ENCODE measurements at places on chromosomes 2 and 18.

GRCh38 chr18:76450452-76451395, 44.3 kb downstream of the ZNF516 start:
- DNase-seq: no peak

DNA sequence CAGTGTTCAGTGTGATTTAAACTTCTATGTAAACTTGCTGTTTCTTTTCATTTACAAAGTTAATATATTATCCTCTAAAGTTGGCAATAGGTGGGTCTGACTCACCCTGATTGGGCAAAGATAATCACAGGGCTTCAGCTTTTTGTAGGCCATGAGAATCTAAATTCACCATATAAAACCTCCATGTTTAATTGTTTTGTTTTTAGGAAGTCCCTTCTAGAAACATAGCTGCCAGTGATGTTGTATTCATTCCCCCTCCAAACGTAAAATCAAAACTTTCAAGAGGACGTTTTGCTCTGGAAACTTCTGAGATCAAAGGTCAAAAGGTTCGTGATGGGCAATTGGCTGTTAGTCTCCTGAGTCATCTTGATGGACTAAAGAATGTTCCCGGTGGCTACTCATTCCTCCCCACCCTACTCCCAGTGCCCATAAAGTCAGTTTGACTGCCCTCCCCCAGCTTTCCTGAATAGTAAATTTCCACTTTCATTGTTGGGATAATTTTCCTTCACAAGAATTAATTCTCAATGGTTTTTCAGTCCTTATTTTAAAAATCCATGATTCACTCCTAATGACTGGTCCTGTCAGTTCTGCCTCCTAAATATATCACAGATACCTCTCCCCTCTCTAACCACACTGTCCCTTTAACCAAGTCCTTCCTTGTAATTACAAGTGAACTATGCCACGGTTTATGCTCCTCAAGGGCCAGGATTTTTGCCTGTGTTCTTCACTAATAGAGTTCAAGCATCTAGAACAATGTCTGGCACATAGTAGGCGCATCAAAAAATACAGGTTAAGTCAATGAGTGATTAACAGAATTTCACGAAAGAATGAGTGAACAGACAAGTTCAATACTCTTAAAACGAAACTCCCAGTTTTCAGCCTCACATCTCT, 164.4 kb upstream of the VRK2 start:
- DNase-seq: no peak

- DNase-seq: peak; percentile 39
These were observed 48.4 kb upstream of the PIK3C3 start for GRCh38 chr18:41906528-41907146.

- no peak for DNase-seq
These were observed 24.4 kb upstream of the ERMN start for GRCh38 chr2:157349949-157350515.

GRCh38 chr2:77995161-77995560, 473.0 kb upstream of the LRRTM4 start:
- DNase-seq: no peak

DNA sequence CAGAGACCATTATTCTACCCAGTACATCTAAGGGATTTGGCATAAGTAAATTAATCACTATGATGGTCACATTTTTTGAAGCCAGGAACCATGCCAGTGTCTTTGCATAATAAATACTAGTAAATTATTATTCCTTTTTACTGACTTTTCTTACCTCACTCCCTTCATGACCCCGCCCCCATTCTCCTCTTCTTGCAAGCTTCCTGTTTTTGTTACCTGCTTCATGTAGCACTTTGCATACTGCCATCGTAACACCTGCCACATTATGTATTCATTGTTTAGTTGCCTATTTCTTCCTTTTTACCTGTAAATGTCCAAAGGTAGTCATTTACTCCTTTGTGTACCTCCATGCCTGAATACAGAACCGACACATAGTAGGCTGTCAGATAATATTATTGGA, 309.5 kb downstream of the KIAA1328 start:
- no peak for DNase-seq

- DNase-seq: no peak
These were observed 28.3 kb upstream of the FZD7 start for GRCh38 chr2:202005272-202005887.

DNA sequence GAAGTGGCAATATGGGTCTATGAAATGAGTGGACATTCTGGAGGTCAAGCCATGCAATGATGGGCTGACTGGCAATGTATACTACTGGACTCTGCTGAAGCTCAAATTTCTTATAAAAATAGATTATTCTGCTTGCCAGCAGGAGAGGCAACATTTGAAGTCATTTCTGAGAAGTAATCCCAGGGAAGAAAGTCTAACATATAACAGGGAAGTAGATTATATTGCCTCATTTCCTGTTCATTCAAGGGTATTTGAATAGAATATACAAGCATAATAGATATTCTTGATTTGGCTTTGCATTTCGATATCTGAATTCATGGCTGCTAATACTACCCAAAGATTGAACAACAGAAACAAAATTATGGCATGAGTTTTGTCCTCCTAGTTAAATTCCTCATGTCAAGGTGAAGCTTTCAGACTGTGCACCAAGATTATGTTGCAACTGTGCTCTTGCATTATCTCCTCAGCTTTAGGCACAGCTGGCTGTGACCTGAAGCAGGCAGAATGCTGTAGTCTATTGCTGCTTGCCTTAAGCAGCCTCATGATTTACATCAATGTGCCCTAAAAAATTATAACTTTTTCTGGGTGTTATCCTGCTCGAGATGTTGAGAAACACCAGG, 13.3 kb upstream of the TMX3 start:
- no peak for DNase-seq

GRCh38 chr18:44897411-44897810, 216.7 kb downstream of the SETBP1 start:
- peak; percentile 44 for DNase-seq

GRCh38 chr18:76505614-76506013, 10.6 kb upstream of the ZNF516 start:
- no peak for DNase-seq

- DNase-seq: peak; percentile 9
These were observed 762 bp upstream of the GAD1 start for GRCh38 chr2:170815746-170816503.

GRCh38 chr2:112256654-112257053, 1.8 kb upstream of the ZC3H8 start:
- DNase-seq: no peak

DNA sequence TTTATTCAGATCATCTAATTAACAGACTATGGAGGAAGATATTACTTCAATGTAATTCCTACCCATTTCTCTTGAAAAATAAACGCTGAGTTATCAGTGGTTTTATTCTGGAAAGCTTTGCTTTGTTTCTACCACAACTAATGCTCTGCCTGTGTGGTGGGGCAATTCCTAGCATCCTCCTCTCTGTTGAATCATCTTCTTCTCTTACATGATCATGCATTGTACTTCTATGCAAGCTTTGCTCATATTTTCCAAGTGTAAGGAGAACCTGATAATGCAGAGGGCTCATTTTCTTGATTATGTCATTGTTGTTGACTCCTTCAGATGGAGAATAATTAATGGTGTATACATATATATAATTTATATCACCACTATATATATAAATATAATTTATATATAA, 46.7 kb downstream of the CCDC195 start:
- no peak for DNase-seq

- DNase-seq: peak; percentile 40
These were observed 261.6 kb downstream of the NAPG start for GRCh38 chr18:10787293-10787901.

DNA sequence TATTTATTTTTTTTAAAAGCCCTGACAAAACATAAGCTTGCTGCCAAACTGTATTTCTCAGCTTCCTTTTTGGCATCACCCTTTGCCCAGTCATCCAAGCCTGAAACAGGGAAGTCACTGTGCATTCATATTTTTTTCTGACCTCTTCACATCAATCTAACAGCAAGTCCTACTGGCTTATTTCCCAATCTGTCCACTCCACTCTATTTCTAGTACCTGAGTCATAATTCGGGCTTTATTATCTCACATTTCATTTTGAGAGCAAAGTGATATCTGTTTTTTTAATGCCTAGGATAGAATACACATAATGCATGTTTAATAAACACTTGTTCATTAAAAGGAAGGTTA, 5.1 kb downstream of the HNMT start:
- peak; percentile 39 for DNase-seq

DNA sequence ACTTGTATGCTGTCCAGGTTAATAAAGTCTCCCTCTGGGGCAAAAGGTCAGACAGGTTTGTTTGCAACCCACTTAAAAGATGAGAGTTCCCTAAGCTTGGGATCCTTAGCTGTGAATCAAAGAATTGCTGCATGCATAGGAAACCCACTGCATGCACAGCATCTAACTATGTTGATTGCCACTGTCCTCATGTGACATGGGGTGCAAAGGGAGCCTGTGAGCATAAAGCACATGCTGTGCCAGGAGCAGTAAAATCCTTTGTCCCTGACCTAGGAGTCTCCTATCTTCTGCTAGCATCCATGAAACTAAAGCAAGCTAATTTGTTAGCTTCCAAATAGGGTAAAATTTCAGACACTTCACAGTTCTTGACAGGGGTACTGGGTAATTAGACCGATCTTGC, 13.8 kb downstream of the METTL4 start:
- no peak for DNase-seq

DNA sequence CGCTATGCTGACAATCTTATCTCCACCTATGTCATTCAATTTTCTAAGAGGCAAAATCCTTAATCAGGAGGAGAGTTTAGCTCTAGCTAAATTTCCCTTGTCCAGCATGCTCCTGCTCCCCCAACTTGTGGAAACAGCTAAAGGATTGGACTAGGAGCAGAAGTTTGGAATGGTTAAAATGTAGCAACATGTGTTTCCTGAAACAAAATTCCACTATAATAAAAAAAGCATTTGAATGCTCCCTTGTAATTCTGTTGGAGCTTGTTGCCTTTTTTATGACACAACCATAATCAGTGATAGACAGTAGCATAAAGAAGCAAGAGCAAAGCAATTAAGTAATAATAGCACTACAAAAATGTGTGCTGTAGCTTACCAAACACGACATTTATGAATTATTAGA, 6.9 kb downstream of the ACTR3 start:
- no peak for DNase-seq

GRCh38 chr2:240502430-240503121, 55.2 kb downstream of the ANKMY1 start:
- DNase-seq: no peak

Measured in NCI-H524 treated with DMSO at 0.1 percent for 48 hours (cell line).